ENCODE measurements at places on chromosomes 12 and 14.

GRCh38 chr14:60220917-60221316, 28.1 kb upstream of the PPM1A start:
- no peak for DNase-seq

DNA sequence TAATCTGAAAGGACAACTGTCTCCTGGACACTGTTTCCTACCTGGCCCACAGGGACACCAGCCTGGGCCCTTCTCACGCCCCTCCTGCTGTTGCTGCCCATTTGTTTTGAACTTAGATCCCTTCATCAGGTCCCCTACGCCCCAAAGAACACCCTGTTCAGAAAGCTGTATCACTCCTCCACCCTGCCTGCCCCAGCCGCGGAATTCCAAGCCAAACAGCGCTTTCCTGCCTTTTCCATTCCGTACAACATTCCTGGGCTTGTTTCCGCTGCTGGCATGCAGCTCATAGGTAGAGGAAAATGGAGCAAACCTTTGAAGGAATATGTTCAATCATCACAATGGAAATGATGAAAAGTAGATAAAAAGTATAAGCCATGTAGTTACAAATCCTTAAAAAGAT, 12.8 kb upstream of the GSG1 start:
- no peak for DNase-seq

- DNase-seq, result no peak
Measured at GRCh38 chr14:100348784-100349685, 25.9 kb downstream of the SLC25A47 start.

- DNase-seq, result no peak
Measured at GRCh38 chr14:58002618-58003017, 136.7 kb upstream of the SLC35F4 start.

GRCh38 chr12:46360908-46361666, 11.5 kb downstream of the SLC38A2 start:
- no peak for DNase-seq

- peak; percentile 44 for DNase-seq
Measured at GRCh38 chr12:48197549-48197970, 5.5 kb downstream of the OR10AD1 start.

Data from CD4-positive, alpha-beta T cell treated with Interleukin-12 subunit alpha and Interleukin-12 subunit beta, for 1 hour (primary cell).